ENCODE measurements at places on chromosomes 16 and 17.

- no peak for DNase-seq
Observed at GRCh38 chr17:77204536-77204935, 63.8 kb downstream of the SEC14L1 start.

GRCh38 chr16:8888951-8889892, 7.1 kb downstream of the LITAFD start:
- no peak for DNase-seq

GRCh38 chr16:7270823-7271222, 61.8 kb upstream of the RBFOX1 start:
- no peak for DNase-seq

GRCh38 chr17:560432-560873, 154.2 kb downstream of the VPS53 start:
- peak; percentile 84 for DNase-seq

GRCh38 chr17:9343516-9343915, 232.1 kb downstream of the STX8 start:
- DNase-seq = no peak

GRCh38 chr16:4737545-4737944, 3.2 kb downstream of the DNAAF8 start:
- DNase-seq = no peak

- DNase-seq = no peak
Observed at GRCh38 chr17:3796110-3796821, 4.7 kb downstream of the ITGAE start.

- DNase-seq = no peak
Observed at GRCh38 chr17:45734598-45734997, 49.5 kb upstream of the CRHR1 start.

- no peak for DNase-seq
Observed at GRCh38 chr16:70778901-70779309, 22.1 kb downstream of the VAC14 start.

DNA sequence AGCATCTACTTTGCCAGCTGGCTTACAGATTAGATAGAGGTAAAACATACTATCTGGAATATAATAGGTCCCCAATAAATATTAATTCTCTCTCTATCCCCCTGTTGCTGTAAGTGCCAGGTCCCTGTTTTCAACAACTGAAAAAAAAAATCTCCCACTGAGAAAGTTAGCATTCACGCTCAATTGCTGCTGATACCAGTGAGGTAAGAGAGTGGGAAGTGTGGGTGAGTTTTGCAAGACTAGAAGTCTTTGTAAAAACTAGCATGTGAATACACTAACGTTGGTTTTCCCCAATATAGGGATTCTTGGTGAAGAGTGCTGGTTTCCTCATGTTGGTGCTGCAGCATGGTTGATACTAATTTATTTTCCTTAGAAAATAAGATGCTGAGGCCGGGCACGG, 11.7 kb upstream of the TAOK1 start:
- DNase-seq = no peak

GRCh38 chr17:18965530-18966236, 13.7 kb downstream of the SLC5A10 start:
- no peak for DNase-seq

- DNase-seq = no peak
Observed at GRCh38 chr16:84194470-84195200, 3.7 kb downstream of the ADAD2 start.

DNA sequence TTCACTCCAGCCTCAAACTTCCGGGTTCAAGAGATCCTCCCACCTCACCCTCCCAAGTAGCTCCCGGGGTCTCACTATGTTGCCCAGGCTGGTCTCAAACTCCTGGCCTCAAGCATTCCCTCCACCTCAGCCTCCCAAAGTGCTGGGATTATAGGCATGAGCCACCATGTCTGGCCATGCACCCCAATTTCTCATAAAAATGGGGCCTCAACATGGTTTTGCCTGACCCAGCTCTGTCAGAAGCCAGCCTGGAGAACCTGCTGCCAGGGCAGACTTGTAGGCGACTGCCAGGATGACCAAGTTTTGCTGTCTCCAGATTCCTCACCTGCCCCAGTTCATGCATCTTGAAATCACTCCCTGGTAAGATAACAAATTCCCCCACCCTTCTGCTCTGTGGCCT, 82.9 kb downstream of the AIPL1 start:
- DNase-seq = no peak

DNA sequence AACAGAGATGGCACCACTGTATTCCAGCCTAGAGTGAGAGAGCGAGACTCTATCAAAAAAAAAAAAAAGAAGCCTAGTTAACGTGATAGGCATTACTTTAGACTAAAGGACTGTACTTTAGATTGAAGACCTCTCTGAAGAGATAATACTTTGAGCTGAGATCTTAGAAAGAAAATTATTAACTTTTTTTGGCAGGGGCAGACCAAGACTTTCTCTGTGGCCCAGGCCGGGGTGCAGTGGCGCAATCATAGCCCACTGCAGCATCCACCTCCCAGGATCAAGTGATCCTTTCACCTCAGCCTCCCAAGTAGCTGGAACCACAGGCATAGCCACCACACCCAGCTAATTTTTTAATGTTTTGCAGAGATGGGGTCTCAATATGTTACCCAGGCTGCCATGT, 75.7 kb upstream of the TNRC6A start:
- DNase-seq = no peak

DNA sequence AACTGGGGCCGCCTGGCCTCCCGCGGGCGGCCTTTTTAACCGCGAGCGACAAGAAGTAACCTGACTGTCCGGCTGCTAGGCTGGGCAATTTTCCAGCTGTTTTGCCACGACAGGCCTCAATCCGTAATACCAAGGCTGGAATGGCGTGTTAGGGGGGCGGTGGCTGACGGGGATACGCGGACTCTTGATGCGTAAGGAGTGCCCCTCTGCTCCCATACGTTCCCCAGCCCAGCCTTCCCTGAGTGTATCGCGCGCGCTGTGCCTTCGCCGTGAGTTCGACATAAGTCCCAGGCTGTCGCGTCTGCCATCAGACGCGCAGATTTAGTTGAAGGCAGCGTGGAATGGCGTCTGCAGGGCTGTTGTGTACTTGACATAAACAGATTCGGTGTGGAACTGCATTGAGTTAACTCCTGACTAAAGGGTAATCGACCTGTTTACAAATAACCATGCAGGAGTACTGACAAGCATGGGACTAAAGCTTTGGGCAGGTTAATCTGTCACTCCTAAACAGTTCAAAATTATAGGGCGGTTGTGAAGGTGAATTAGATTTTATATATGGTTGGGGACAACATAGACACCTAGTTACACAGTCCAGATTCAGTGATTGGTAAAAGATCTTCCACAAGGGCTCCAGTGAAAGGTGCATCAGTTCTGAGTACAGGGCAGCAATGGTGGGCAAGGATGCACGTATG, 16.6 kb upstream of the ERN1 start:
- no peak for DNase-seq

DNA sequence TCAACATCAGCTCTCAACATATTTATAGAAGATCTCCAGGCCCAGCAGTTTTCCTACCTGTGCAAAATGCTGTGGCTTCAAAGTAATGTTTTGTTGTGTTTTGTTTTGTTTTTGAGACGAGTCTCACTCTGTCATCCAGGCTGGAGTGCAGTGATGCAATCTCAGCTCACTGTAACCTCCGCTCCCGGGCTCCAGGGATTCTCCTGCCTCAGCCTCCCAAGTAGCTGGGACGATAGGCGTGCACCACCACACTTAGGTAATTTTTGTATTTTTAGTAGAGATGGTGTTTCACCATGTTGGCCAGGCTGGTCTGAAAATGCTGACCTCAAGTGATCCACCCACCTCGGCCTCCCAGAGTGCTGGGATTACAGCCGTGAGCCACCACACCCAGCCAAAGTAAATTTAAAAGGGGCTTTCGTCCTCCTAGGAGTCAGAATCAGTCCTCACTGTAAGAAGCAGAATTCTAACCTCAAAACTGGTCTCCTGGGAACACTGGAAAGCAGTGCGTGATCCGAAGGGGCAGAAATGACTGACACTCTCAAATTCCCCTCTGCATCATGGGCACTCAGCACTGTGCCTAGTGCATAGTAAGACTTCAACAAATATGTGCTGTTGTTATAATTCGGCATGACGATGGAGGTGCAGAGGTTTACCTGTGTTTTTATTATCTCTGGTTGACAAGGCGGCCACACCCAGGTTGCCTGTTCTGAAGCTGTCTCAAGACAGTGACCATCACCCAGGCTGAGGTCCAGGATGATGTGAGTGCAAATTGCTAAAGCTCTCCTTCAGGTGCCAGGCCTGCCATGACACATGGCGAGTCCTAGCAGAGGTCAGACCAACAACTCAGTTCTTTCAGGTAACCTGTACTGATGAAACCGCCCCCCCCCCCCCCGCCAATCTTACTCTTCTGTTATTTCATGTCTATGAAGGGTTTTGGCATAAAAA, 59.8 kb downstream of the ADCY9 start:
- DNase-seq = no peak

DNA sequence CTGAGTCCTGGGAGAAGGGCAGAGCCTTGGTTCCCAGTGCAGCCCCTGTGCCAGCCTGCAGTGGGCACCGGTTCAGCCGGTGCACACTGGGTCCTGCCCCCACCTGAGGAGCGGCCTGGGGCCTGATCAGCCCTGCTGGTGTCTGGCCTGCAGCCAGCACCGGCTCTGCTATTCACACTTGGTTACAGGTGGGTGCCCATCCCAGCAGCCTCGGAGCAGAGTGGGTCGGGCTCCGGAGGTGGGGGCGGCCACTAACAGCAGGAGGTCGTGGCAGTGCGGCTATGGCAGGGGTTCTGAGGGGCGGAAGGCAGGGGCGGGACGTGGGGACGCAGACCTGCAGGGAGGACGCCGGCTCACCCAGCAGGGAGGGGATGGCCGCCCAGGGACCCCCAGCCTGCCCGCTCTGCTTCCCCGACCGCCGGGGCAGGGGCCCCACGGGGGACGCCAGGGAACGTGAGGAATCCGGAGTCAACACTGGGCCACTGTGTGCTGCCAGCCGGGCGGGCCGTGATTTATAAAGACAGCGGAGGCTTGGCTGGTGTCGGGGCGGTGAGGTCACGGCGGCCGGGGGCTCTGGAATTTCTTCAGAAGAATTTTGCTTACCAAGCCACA, 20.3 kb downstream of the METRNL start:
- no peak for DNase-seq

GRCh38 chr16:57559072-57559790, 16.8 kb downstream of the ADGRG5 start:
- no peak for DNase-seq

- no peak for DNase-seq
Observed at GRCh38 chr17:78939615-78940014, 14.4 kb upstream of the TIMP2 start.

- no peak for DNase-seq
Observed at GRCh38 chr17:76709077-76709950, 1.5 kb downstream of the MXRA7 start.

GRCh38 chr16:64910356-64910755, 211.5 kb downstream of the CDH11 start:
- no peak for DNase-seq

DNA sequence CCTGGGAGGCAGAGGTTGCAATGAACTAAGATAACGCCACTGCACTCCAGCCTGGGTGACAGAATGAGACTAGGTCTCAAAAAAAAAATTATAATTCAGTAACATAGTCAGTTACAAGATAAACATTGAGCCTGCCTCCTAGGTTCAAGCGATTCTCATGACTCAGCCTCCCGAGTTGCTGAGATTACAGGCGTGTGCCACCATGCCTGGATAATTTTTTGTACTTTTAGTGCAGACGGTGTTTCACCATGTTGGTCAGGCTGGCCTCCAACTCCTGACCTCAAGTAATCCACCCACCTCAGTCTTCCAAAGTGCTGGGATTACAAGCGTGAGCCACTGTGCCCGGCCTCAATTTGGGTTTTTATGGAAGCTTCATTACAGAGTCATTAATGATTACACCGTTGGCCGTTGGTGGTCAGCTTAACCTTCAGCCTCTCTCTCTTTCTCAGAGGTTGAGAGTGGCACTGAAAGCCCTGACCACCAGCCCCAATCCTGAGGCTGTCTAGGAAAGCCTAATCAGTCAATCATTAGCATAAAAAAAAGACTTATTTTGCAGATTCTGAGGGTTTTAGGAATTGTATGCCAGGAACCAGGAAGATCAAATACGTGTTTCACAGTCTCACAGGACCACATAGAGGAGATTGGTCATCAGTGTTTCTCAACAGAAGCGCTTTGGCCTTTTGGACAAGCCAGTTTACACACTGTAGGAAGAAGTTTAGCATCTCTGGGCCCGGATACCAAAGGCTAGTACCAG, 1.3 kb upstream of the LRRC37A3 start:
- DNase-seq = no peak

DNA sequence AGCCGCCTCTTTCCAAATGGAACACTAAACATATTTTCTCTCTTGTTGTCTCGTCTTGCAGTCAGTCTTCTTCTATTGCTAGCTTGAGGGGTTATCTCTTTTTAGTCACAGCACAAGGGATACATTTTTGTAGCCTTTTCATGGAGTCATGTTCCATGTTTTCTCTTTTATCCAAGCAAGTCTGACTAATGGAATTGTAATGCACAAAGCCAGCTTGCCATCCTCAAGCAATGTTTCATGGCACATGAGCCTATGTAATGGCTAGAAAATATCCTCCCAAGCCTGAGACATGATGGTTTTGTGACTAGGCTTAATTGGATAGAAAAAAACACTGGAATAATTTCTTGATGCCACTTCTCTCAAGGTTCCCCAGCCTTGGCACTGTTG, 414.6 kb upstream of the GOT2 start:
- no peak for DNase-seq

GRCh38 chr17:10875430-10875851, 37.6 kb upstream of the PIRT start:
- no peak for DNase-seq

Measured in glomerular endothelial cell (primary cell).